ENCODE measurements at places on chromosomes 2 and 18. TPM values are rescaled to one million over a fixed set of nuclear protein-coding genes. Genes with fewer than 3 reads are reported as not detected.
A peak's percentile ranks its signal among the peaks of the same experiment; 100 is the strongest.

- DNase-seq: no peak
Observed at GRCh38 chr2:110659248-110659647, 18.6 kb downstream of the BUB1 start.

DNA sequence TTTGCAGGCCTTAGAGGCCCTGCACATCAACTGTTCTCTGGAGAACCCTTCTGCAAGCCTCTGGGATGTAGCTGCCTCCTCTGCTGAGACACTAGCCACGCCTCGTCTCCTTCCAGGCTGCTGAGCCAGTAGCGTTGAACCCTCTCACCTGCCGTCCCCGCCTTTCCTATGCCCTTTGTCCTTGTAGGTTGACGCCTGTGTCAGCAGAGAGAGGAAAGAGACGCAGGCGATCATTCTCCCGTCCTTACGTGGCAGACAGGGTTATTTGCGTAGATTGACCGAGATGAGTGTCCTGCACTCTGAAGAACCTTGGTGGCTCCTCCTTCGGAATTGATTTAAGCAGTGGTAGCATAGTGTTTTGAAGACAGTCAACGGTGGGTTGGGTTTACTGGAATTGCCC lies 27.8 kb downstream of the ID2 start:
- DNase-seq: no peak

DNA sequence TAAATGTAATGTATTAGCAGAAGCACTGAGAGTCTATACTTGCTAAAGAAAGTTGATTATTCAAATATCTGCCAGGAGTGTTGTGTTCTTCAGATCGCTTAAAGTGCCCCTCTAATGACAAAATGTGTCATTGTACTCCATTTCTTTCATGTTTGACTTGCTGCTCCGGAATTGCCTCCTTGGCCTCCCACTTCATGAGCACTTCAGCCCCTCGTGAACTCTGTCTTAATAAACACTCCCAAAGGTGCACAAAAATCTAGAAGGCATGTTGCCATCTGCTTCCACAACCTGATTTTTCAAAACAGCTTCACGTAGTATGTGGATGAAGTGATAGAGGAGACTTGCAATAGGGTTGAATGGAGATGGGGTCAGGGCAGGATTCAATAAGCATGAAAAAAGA lies 396.1 kb downstream of the TDRD15 start:
- DNase-seq: no peak

GRCh38 chr2:170643346-170643745 lies 71.8 kb upstream of the SP5 start:
- DNase-seq: no peak

DNA sequence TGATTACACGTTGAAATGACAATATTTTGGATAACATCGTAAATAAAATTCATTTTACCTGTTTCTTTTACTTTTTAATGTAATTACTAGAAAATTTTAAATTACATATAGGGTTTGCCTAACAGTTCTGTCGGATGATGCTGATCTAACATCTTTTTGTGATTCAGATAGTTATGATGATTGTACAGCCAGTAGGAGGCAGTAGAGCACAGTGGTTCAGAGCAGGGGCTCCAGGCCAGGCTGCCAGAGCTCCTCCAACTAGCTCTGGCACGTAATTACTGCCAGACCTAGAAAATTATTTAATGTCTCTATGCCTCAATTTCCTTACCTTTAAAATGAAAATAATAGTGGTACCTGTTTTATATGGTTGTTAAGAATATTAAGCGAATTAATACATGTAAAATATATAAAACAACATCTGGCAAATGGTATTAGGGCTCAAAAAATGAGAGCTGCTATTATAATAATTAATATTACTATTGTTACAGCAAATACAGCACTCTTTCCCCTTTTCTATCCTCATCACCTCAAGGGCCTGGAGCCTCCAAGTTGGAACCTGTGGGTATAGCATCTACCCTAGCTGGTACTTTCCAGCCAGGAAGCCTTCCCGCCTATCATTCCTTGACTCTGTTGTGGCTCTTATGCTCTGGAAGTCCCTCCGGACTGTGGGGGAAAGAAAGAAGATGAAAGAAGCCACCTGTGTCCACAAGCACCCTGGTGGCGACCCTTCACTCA lies 47.7 kb upstream of the PLA2R1 start:
- peak; percentile 47 for DNase-seq

- no peak for DNase-seq
Observed at GRCh38 chr18:56937874-56938430, 208.9 kb upstream of the BOD1L2 start.

DNA sequence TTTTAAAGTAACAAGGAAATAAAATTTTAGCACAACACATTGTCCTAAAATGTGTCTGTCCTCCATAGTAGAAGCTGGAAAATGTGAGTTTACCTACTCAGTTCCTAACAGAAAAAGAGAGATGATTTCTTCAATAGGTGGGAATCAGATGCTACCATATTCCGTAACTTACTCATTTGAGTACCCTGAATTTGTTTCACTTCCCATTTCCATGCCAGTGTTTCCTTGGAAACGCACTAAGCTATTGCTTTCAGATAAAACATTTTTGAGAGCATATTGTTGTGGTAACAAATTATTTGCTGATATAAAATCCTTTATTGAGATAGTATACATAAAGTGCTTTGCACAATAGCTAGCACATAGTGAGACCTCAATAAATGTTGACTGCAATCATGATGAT lies 137.5 kb upstream of the BARD1 start:
- no peak for DNase-seq

DNA sequence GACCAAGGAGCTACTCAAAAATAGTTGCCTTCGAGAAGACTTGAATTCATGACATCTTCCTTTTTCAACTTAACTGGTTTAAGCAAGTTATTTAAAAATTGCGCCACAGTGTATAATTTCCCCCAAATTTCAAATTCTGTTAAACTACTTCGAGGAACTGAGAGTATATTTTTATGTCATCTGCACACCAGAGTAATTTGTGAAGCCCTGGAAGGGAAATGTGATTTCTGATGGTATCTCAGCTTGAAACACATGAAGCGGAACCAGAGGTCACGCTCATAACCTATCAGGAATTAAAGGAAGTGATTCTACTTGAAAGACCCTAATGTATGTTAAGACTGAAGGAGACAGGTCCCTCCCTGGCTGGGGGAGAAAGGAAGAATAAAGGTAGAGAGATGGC lies 33.9 kb upstream of the DARS1 start:
- no peak for DNase-seq

DNA sequence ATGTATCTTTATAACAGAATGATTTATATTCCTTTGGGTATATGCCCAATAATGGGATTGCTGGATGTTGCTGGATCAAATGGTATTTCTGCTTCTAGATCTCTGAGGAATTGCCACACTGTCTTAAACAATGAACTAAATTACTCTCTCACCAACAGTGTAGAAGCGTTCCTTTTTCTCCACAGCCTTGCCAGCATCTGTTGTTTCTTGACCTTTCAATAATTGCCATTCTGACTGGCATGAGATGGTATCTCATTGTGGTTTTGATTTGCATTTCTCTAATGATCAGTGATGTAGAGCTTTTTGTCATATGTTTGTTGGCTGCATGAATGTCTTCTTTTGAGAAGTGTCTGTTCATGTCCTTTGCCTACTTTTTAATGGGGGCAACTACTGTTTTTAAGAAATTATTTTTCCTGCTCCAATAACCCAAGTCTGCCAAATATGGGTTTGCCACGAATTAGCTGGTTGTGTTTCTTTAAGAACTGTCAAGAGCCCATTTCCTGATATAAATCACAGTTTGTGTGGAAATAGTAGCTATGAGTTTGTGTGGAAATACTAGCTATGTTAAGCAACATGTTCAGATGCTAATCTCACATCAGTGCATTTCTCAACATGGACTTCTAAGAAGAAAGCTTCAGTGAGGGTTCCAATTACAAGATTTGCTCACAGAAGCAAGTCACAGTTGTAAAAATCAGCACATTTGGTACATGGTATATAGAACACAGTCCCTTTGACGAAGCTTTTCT lies 259.4 kb downstream of the ANAPC1 start:
- no peak for DNase-seq

- no peak for DNase-seq
Observed at GRCh38 chr2:104703669-104704068, 150.2 kb upstream of the POU3F3 start.

DNA sequence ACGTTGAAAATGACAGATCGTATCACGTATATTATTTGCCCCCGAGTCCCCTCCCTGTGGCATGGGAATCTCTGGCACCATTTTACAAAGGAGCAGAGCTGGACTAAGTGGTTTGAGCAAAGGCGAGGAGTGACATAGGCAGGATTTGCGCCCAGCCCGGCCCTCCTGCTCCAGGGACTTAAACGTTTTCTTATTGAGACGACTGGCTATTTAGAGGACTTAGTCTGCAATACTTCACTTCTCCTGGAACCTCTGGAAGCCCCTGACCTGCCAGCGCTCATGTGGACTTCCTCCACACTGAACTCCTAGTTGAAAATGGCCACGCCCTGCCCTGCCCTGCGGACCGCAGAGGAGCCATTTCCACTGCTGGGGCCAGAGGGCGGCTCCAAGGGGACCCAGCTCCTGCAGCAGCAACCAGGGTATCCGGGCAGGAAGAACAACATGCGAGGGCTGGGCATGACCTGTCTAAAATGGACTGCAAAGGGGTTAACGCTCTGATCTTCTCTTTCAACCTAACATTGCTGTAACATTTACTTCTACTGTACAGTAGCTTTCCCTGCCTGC lies 690.7 kb downstream of the LRP1B start:
- no peak for DNase-seq

DNA sequence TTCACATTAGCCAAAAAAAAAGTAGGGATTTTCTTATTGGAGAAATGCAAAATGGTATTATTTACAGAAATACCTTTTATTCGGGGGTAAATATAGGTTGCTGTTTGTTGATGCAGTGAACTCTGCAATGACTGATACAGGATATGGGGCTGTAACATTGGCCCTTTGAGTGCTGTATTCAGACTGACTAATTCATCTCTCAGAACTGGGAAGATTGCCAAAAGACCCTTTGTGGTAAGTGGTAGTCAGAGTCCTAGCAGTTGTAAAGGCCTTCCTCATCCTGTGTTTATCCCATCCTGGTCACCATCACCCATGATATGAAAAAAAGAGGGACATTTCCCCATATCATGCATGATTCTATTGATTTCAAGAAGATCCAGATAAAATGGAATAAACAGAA lies 14.0 kb upstream of the DCC start:
- no peak for DNase-seq

DNA sequence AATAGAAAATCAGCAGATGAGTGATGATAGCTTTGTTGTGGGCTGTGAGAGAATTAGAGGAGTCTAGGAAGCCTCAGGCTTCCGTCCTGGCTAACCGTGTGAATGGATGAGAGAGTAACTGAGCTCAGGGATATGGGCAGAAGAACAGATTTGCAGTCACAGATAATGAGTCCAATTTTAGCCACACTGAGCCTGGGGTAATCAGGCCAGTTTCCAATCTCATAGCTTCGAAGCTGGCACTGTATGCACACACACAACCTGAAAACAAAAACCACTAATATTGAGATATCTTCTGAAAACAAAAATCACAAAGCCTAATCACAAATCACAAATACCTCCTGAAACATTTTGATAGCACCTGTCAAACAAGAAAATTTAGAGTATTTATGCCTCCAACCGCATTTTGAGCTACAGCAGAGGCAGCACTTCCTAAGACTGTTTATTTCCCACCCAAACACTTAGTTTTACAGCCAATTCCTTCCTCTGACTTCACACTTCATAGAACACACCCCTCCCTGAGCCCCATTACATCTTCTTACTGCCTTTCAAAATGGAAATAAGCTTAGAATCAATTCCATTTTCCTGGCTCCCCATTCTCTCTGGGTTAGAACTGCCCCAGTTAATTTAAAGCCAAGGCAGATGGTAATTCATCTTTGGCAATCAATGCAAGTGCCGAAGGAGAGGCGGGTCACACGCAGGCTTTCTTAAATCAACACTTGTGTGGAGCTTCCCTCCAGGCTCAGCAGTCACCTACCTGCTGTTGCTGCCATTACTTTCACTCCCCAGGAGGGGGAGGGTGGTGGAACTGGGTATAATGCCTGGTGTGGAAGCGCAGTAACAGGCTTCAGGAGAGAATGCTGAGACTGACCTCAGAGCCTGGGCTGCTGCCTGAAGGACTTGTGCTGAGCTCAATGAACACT lies 18.9 kb downstream of the TTR start:
- no peak for DNase-seq

DNA sequence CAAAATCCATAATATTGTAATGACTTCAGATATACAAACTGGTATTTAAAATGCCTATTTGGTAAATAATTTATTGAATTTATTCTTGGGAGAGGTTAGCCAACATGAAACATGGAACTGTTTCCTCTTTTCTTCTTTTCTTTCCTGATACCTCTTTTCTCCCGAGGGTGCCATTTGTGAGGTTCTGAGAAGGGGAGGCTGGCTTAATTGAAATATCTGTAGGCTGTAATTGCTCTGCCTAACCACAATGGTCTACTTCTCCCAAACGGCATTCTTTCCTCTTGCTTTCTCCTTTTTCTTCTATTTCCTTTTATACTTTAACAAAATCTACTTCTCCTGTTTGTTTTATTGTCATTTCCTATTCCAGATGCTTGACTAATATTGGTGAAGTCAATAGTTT lies 114.9 kb downstream of the TCF4 start:
- DNase-seq: no peak

DNA sequence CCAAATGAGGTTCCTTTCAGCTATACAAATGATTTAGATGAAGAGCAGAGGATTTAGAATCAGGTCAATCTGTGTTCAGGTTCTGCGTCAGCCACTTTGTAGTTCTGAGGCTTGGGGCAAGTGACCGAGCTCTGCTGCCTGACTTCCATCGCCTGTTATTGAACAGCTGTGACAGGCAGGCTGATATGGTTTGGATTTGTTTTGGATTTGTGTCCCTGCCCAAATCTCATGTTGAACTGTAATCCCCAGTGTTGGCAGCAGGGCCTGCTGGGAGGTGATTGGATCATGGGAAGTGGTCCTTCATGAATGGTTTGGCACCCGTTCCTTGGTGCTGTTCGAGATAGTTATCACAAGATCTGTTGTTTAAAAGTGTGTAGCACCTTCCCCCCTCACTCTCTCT lies 18.6 kb downstream of the TYMS start:
- DNase-seq: no peak

Gene GALNT13
- not detected for total RNA-seq

Gene NCKAP5
- 3.4 TPM for total RNA-seq

Gene BMP10
- not detected for total RNA-seq

Gene FMNL2
- total RNA-seq: 15.8 TPM

Gene GAREM1
- total RNA-seq: 2.0 TPM

Gene SNTG2
- not detected for total RNA-seq

Gene MXD1
- 0.88 TPM for total RNA-seq
